GM23248 (cell line): ENCODE measurements at places on chromosomes 11 and 22. TPM values are rescaled to one million over a fixed set of nuclear protein-coding genes. Genes with fewer than 3 reads are reported as not detected.

DNA sequence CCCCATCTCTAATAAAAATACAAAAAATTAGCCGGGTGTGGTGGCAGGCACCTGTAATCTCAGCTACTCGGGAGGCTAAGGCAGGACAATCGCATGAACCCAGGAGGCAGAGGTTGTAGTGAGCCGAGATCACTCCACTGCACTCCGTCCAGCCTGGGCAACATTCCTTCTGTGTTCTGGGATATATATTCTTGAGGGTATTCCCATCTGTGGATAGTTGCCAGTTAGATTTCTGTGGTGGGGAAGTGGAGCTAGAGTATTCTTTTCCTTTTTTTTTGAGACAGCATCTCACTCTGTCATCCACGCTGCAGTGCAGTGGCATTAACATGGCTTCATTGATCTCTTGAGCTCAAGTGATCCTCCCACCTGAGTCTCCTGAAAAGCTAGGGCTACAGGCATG, 9.1 kb upstream of the ZNF74 start:
- DNase-seq: no peak

GRCh38 chr11:45104006-45104789, 42.2 kb upstream of the PRDM11 start:
- no peak for DNase-seq

- DNase-seq: no peak
Measured at GRCh38 chr11:65865550-65866172, 5.4 kb downstream of the MUS81 start.

DNA sequence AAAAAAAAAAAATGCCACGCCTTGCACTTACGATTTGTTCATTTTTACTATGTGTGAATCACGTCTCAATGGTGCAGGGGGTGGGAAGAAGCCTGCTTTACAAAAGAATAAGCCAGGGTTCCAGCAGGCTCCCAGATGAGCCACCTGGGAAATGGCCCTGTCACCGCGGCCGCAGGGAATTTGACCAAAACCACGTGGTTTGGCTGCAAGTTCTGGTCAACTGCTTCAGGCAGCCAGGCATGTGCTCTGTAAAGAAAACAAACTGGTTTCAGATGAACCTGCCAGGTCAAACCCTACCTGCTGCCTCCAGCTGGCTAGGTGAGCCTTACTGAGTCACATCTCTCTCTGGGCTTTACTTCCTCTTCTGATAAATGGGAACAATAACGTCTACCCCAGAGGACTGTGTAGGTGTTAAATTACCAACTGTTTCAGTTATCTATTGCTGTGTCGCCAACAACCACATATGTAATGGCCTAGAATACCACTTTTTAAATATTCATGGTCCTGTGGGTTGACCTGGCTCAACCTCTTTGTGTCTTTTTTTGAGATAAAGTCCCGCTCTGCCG, 30.5 kb upstream of the GCAT start:
- DNase-seq: peak; percentile 86

DNA sequence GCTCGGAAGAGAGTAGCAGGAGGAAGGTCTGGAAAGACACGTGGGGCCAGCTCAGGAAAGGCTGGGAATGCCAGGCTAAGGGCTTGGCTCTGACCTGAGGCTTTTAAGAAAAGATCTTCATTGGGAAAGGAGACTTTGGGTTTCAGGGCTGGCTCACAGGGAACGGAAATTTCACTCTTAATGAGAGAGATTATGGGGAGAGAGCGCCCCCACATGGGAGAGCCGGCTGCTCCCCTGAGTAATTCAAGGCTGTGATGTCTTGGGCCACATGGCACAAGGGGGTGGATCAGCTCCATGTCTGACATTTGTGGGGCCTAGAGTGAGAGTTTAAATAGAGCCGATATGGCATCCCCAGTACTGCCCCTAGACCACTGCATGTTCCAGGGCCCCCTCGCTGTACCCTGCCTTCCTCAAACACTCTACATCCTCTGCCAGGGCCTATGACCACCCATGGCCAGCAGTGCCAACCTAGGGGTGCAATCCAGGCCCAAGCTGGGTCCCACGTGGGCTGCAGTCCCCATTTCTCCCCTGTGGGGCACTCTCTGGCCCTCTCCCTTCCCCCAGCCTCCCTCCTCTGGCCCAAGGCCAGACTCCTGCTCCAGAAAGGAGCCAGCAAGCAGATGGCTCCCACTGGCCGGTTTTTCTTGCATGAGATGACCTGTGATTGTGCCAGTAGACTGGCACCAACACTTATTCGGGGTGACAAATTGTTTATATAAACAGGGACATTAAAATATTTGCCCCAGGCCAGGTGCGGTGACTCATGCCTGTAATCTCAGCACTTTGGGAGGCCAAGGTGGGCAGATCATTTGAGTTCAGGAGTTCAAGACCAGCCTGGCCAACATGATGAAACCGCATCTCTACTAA, 75.2 kb downstream of the ISX start:
- peak; percentile 16 for DNase-seq

- DNase-seq: peak; percentile 78
Measured at GRCh38 chr11:121890377-121890776, 225.6 kb downstream of the BLID start.

The SCN4B gene
- total RNA-seq: not detected in 2 replicates
